CD4-positive, alpha-beta T cell (primary cell): ENCODE measurements at places on chromosomes 2 and 18. TPM values are rescaled to one million over a fixed set of nuclear protein-coding genes. Genes with fewer than 3 reads are reported as not detected.

AQP4 gene
- total RNA-seq = not detected

PTPN4 gene
- total RNA-seq = 96.9 TPM

DNA sequence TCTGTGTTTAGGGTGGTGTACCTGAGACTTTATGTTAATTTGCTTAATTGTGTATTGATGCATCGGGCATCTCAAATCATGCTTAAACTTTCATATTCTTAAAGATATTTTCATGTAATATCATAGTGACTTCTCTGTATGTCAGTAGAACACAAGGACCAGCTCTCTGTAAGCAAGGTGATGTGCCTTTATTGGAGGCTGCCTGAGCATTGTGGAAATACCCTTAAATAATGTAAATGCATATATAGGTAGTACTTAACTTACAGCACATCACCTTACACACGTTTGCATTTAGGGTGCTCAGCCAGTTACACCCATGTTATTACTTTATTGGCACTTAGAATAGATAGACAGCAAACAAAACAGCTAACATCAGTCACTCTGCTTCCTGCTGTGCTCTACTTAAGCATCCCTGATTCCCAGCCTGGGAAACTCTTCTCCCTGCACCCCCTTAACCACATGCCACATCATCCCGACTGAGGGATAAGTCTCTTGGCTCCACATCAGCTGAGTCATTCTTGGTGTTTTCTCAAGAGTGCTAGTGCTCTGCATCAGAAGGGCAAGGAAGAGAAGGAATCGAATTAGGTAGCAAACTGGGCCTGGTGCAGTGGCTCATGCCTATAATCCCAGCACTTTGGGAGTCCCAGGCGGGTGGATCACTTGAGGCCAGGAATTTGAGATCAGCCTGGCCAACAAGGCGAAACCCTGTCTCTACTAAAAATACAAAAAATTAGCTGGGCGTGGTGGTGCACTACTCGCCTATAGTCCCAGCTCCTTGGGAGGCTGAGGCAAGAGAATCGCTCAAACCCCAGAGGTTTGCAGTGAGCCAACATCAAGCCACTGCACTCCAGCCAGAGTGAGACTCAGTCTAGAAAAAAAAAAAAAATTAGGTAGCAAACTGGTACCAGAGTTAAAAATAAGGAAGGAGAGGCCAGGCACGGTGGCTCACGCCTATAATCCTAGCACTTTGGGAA is 108.7 kb downstream of the MAP3K20 start:
- H3K27ac ChIP-seq = no peak overlapping the region
- no peak for DNase-seq
- no peaks in the 10 kb centered on the region for H3K27me3 ChIP-seq
- no peak overlapping the region for H3K4me3 ChIP-seq
- no peaks in the 10 kb centered on the region for H3K36me3 ChIP-seq

SCN7A gene
- not detected for total RNA-seq

FKBP1B gene
- total RNA-seq = 0.47 TPM

DNA sequence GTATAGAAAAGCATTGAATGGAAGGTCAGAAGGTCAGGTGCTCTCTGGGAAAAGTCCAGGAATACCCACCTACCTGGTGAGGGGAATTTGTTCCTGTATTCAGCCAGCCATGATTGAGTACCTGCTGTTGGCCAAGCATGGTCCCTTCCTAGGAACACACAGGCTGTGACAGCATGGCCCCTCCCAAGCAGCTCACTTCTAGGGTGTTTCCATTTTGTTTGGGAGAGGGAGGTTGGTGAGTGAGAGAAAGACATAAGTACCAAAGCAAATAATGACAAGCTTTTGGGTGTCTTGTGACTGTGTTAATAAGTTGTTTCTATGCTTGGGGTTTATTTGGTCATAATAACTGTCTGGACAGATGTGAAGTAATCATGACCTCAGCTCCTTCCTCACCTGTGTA is 46.3 kb downstream of the CABLES1 start:
- no peaks in the 10 kb centered on the region for H3K27me3 ChIP-seq
- no peak overlapping the region for H3K4me3 ChIP-seq
- H3K36me3 ChIP-seq = no peaks in the 10 kb centered on the region
